Stimulated activated CD8-positive, alpha-beta memory T cell treated with anti-CD3 and anti-CD28 coated beads, Interleukin-15, amount 100 ng/mL, for 24 hours (primary cell): ENCODE measurements at places on chromosomes 16 and 17.

DNA sequence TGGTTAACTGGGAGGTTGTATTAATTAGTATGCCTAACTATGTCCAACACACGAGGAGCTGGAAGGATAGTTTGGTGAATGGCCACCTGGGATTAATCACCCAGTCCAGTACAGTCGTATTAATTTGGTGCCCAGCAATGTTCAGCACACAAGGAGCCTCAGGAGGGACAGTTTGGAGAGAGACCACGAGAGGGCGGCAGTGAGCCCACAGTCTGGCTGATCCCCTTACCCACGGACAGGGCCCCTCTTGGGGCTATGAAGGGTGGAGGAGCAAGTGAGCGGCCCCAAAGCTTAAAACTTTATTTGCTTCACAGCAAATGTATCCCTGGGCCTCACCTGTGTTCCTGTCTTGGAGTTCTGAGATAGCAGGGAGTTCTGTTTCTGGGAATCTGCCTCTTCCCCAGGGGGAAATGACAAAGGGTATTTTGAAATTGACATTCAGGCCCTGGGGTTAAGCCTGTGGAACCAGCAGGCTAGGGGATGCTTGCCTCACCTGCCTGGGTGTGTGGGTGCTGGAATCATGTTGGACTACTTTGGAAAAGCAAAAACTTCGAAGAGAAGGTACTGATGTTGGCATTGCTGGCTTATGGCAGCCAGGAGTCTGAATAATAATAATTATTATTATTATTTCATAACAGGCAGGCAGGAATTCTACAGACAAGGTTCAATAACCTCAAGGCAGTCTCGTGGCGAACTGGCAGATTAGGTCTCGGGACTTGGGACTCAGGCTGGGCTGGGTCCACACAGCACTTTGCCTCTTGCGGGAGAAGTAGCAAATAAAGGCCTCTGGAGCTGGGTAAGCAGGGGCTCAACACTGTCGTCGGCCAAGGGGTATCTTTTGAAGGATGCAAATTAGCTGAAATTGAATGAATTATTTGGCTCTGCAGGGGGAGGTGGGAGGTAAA, 227.6 kb upstream of the ASIC2 start:
- DNase-seq = peak; percentile 32

GRCh38 chr17:44043272-44043696, 23.2 kb downstream of the LSM12 start:
- no peak for DNase-seq

DNA sequence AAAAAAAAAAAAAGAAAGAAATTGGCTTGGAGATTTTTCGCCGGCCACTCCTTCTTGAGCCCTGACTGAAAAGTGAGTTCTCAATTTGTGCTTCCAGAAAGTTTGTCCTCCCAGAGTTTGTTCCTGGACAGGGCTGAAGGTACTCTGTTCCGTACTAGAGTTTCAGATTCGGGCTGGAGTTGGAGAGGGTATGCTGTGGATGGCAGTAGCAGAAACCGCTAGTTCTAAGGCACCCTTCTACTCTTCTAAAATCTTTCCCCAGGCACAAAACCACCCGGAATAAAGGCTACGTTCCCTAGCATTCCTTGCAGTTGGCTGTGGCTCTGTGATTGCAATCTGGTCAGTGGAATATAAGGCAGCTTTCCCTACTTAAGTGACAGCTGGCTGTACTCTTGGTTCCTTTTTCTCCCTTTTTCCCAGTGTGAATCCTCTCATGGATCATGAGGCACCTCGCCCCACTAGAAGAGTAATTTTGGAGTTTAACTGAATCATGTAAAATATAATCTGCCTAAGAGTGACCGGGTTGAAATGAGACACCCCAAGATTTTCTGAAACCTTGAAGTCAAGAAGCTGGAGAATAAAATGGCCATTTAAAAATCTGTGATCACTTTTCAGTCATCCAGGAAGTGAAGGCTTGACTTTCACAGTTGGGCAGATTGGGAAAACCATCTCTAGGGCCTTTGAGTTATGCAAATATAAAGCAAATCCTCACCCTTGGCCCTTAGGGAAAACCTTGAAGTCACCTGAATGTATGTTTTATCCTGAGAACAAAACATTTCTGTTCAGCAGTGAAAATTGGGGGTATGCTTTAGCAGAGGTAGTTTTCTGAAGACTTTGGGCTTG, 901 bp upstream of the HEATR6 start:
- DNase-seq = no peak

DNA sequence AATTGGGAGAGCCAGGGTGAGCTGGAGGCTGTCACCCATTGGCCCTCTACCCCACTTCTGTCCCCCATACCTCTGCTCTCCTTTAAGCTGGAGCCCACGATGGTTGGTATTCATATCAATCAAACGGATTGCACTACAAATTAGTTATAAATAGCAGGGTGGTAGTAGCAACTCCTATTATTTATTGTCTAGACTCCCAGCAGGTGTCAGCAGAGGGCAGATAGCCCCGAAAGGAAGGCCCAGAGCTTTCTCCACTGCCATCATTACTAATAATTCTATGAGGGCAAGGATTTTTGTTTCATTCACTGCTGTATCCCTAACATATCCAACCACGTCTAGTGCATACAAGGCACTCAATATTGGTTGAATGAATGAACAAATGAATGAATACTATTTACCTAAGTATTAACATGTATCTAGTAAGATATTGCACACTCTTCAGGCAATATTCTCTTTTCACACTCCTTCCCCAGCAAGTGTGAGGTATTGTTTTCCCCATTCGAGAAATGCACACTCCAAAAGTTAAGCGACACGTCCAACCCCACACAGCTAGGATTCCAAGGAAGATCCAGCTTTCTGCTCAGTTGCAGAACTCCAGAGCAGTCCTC, 6.3 kb downstream of the C17orf50 start:
- no peak for DNase-seq

DNA sequence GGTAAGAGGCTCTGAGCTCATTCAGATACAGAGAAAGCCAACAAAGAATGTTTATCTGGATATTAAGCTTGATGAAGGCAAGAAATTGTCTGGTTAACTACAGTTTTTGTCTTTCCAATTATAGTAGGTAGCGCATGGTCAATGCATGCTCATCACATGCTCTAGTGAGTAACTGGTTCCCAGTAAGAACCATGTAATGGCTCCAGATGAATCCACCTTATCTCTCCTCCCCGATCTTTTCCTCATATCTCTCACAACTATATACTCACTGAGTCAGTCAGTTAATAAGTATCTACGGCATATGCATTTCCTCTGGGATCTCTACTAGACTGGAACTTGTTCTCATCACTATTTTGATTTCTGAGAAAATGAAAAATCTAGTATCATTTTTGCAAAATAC, 340.7 kb upstream of the DYNLRB2 start:
- DNase-seq = no peak

- DNase-seq = no peak
Observed at GRCh38 chr16:80852261-80852872, 48.0 kb upstream of the CDYL2 start.

GRCh38 chr17:42853968-42854790, 3.2 kb downstream of the AOC3 start:
- no peak for DNase-seq

DNA sequence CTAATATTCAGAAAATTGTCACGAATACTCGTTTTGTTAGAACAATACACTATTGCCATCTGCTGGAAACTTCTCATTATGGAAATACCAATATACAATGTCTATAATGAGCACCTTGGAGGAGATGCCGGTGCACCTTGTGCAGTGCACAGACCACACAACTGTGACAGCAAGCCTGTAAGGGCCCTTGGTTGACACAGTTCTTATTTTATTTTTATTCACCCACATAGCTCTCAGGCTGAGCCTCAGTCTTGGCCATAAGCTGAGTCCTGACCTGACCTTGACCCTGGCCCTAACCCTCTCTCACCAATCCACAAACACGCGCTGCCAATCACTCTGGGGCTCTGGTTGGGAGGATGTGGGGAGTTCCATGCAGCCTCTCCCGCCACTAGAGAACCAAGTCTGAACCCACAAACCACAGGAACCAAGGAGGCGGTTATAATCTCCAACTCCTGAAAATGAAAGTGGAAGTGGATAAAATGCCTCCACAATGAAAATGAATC, 7.6 kb downstream of the AIPL1 start:
- DNase-seq = no peak

- no peak for DNase-seq
Observed at GRCh38 chr17:7631398-7632380, 1.8 kb downstream of the SHBG start.

GRCh38 chr17:8007836-8008235, 5.4 kb downstream of the GUCY2D start:
- DNase-seq = no peak

DNA sequence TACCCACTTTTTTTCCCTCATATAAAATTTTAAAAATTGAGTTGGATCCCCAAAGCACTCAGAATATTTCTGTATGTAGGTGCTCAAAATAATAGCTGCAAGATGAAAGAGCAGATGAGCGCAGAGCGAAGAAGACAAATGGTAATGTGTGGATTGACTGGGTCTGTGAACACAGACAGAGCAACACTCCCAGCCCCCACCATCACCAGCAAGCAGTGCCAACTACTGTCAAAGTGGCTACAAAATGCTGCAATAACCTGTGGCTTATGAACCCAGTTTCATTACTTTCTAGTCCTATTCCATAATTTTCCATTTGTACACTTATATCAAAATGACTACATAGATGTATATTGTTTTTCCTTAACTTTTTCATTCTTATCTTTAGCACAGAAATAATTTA, 137.2 kb downstream of the MYO1D start:
- DNase-seq = no peak

GRCh38 chr16:74793571-74793970, 19.0 kb upstream of the FA2H start:
- DNase-seq = no peak

DNA sequence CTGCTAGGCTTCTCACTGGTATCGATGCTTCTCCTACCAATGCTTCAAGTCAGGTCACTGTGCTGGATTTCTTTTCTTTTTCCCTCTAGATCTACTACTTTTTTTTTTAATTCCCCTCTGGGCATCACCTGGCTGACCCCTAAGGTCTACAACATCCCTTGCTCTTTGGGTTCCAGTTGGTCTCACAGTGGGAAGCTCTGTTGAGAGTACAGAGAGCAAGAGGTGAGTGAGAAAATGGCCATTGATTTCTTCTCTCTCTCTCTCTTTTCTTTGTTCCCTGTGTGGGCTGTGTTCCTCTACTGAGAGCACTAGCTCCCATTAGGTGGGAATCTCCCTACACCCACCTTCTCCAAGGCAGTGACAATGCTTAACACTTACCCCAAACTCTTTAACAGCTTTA, 413.4 kb downstream of the KCNJ2 start:
- no peak for DNase-seq

DNA sequence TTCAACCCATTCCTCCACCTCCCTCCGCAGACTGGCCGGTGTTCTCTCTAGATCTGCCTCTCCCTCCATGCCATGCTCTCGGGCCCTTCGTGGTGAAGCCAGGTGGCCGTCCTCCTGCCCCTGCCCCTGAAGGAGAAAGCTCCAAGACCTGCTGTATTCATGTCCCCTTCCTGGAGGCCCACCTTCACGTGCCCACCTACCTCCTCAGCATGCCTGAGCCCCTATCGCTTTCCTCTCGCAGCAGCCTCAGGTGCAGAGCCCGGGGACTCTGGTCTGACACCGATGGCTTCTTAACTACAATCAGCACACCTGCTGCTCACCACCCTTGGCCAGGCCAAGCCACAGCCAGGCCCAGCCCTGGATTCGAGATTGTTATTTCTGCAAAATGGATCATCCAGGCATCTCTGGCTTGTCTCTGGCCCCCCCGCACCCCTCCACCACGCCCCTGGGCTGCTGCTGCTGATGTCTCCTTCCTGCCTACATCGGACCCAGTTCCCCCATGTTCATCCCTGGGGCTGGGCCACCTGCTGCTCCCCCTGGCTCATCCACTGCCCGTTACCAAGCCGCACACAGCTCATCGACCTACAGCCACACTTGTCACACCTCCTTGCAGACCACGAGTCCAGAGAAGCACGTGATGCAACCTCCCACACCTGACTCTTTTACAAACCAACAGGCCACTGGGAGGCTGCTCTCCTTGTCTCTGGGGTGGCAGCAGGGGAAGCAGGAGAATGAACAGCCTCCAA, 32.5 kb upstream of the TNFRSF13B start:
- DNase-seq = no peak

DNA sequence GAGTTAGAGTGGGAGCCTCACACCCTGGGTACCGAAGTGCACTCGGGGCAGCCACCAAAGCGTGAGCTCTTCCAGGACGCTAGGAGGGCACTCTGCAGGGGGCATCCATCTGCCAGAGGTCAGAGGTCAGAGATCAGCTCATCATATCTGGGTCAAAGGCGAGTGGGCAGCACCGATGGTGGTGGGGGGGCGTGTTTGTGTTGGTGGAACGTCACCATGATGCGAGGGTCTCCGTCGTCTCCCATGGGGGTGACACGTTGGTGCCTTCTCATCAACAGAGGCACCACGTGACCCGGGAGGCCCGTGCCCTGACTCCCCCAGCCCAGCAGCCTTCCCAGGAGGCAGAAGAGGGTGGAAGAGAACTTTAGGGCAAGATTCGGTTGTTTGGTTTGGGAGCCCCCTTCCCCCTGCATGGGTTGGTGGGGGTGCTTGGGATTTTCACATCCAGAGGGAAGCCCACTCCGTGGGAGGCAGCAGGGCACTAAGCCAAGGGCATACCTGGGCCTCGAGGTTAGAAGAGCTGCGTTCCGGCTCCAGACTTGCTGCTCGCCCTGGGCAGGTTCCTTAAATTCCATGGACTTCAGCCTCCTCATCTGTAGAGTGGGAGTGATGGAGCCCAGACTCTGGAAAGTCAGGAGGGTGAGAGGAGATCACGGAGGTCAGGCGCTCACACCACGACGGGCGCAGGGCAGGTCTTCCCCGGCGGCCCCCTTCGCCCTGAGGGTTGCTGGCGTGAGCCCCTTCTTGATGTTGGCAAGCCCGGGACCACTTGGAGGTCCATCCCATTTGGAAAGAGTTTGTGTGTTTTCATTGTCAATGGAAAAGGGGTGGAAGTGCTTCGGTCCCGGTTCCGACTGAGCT, 14.0 kb downstream of the CRISPLD2 start:
- DNase-seq = no peak

DNA sequence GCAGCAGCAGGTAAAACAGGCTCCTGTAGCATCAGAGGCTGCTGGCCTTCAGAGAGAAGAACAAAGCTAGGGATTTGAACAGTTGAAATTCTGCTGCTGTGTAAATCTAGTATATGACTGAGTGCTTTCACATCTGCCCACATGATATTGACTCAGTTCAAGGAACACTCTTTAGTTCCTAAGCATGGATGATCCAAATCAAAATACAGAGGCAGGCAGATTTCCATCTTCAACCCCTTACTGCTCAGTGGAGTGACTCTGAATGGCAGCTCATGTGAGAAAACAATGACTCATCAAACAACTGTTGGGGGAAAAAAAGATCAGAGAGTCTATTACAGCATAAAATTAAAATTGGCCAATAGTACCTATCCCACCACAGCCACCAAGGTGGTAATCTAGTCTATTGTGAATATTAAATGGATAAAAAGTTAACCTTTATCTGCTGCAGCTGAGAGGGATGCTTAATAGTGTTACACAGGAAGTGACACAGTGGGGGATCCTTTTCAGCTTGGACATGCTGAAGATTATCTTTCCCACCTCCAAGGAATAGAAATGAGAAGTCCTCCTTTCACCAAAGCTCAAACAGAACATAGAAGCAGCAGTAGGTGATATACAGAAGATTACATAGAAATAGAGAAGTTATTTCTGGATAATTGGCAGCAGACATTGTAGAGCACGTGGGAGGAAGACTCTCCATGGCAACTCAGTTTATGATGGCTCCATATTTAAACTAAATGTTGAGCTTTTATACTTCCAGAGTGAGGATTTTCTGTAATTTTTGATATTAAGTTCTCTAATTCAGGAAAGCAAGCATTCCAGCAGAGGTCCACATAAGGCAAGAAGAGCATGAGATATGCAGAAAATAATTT, 239.7 kb upstream of the ERCC4 start:
- DNase-seq = no peak
